ENCODE measurements at places on chromosomes 2 and 18.

DNA sequence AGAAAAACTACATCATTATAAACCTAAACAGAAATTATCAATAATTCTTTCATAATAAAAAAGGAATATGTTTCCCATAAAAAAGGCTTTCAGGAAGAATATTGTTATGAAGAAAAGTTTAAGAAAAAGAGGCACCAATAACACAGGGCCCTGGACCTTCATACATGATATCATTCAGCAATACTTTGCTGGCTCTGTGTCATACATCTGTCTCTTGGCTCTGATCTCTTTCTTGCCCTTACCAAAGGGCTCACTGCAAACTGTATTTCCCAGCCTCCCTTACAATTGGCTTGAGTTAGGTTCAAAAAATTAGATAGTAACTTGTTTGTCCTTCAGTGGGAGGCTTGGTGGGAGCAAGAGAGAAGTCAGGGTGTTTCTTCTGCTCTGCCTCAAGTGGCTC lies 499.0 kb downstream of the TGIF1 start:
- DNase-seq = no peak

GRCh38 chr2:48728295-48728694 lies 27.2 kb downstream of the LHCGR start:
- DNase-seq = no peak

GRCh38 chr2:156648522-156648921 lies 212.3 kb downstream of the GPD2 start:
- no peak for DNase-seq

GRCh38 chr18:77777163-77777562 lies 527.5 kb downstream of the GALR1 start:
- DNase-seq = no peak

GRCh38 chr2:175464311-175464670 lies 282.8 kb upstream of the ATP5MC3 start:
- no peak for DNase-seq

DNA sequence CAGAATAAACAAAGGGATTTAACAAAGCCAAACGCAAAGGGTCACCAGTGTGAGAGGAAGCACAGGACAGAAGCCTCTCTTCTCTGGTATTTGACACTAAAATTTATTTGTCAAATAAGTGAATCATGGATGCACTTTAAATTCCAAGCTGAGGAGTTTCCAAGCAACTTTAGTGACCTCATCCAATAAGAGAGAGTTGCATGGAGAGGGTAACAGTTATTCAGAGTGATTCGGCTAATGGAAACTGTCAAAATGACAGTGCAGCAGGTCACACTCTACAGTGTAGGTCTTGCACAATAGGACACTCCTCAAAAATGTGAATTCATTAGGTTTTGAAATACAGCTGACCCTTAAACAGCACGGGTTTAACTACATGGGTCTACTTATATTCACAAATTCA lies 103.9 kb upstream of the ACVR1C start:
- DNase-seq = no peak

- no peak for DNase-seq
Observed at GRCh38 chr2:73740767-73741166, 3.6 kb upstream of the TPRKB start.

DNA sequence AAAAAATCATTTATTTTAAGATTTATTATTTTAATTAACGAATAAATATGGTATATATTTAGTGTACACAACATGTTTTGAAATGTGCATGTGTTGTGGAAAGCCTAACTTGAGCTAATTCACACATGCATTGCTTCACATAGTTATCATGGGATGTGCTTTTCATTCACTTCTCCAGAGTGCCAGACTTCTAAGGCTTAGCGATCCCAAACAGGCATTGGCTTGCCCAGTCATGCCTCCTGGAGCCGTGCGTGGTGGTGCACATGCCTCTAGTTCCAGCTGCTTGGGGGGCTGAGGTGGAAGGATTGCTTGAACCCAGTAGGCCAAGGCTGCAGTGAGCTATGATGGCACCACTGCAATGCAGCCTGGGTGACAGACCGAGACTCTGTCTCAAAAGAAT lies 40.5 kb downstream of the ARHGEF4 start:
- no peak for DNase-seq

DNA sequence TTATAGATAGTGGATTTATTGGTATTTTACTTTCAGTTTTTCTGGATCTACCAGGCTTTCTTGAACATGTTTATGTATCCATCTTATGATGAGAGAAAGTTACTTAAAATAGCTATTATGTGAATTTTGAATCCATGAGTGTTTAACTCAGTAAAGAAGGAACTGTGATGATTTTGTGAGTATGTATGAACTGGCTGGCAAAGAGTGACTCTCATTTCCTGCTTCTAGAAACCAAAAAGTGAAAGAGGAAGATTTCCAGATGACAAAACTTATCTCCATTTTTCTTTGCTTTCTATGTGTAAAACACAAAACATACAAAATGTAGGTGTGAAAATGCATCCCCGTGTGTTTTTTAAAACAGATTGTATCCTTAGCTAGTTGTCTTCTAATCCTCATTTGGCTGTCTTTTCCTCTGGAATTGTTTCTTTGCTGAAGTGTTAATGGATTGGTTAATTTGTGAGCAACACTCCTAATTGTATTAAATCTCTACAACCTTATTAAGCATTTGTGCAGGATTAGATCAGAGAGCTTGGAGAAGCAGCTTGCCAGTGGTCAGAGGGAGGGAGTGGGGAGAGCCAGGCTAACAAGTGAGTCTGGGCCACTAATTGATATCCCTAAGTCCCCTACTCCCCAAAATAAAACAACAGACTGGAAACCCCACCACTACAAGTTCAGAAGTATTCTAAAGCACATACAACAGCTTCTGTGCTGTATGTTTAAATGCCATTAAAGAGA lies 23.9 kb downstream of the PTPRM start:
- no peak for DNase-seq

DNA sequence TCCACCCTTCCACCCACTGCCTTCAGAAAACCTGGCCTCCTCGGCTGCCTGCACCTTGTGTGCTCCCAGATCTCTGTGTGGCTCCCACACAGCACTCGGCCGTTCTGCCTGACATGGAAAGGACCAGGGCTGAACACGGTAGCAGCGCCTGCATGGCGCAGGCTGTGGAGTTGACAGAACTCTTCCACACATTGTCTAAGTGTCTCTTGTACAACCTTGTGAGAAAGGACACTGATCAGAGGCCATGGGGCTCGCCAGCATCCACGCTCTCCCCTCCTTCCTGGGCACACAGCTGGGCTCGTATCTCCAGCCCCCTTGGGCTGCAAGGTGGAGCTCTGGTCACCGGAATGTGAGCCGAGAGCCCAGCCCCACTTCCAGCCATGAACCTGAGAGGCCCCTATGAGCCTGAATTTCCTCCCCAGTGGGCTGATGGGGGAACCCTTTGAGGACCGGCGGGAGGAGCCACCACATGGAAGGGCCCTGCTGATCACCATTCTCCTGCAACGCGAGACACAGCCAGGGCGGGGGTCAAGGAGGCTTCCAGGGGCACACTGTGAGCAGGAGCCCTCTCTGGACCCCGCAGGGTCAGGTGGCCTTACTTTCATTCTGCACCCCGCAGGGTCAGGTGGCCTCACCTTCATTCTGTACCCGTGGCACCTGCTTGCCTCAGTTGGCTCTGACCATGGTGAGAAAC lies 314.2 kb upstream of the MYT1L start:
- DNase-seq = no peak

DNA sequence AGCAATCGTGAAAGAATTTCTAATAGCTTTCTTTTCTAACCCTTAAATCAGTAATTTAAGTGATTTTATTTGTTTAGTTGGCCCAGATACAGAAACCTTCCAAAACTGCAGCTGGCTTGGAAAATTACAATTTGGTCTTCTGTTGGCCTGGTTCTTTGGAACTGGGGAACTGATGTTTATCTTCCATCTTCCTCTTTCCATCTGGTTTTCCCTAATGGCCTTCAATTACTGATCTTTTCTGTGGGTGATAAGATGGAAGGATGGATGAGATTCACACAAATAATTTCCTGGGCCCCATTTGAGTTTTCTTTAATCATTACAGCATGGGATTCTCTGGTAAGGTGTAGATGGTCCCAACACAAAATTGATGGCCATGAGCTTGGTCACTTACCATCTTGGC lies 106.5 kb upstream of the CHRNA1 start:
- no peak for DNase-seq

- DNase-seq = no peak
Observed at GRCh38 chr2:60521626-60522025, 31.8 kb downstream of the BCL11A start.

DNA sequence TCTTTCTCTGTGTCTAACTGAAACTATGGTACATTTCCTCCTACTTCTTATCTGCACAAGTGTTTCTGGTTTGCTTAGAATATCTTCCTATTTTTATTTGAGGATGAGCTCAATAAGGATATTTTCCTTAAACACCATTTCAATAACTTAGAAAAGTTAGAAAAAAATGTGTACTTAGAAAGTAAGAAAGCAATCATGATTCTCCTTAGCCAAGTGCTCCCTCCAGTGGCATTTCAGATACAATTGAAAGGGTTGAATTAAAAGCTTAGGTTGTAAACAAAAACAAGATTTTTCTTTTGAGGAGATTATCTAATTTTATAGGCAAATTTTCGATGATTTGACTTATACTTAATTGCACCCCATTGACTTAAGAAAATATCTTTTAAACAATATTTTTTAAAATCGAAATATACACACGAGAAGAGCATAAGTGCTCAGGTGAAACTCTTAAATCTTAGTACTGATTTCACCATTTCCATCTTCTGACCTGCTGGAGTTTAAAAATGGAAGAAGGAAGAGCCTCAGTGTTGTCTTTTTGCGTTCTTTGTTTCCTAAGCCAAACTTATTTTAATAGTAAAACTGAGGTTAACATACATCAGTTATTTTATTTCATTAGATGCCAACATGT lies 26.9 kb downstream of the C18orf63 start:
- peak; percentile 36 for DNase-seq

- DNase-seq = no peak
Observed at GRCh38 chr18:70195852-70196434, 9.5 kb downstream of the RTTN start.

DNA sequence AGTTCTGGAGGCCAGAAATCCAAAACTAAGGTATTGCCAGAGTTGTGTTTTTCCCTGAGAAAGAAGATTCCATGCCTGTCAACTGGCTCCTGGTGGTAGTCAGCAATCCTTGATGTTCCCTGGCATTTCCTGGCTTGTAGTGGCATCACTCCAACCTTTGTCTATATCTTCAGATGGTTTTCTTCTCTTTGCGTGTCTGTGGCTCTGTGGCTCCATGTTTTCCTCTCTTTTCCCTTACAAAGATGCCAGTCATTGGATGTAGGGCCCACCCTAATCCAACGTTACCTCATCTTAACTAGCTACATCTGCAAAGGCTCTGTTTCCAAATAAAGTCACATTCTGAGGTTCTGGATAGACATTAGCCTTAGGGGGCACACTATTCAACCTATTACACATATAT lies 41.8 kb downstream of the SLC14A1 start:
- no peak for DNase-seq

DNA sequence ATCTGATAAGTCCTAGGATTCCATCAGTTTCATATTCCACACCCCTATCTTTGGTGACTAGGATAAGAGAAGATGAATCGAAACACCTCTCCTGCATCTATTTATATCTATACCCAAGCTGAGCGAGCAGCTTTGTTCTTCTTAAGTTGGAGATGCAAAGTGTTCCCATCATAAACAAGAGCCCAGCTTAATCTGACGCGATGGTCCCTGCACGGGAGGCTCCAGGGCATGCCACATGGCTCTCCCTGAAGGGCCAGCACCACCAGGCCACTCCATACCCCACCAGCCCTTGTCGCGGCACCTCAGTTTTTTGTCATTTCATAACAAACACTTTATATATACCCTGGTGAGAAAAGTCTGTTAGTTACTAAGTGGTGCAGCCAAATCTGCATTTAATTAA lies 255.3 kb downstream of the L3MBTL4 start:
- no peak for DNase-seq

GRCh38 chr2:147082850-147083522 lies 761.8 kb upstream of the ACVR2A start:
- peak; percentile 62 for DNase-seq

DNA sequence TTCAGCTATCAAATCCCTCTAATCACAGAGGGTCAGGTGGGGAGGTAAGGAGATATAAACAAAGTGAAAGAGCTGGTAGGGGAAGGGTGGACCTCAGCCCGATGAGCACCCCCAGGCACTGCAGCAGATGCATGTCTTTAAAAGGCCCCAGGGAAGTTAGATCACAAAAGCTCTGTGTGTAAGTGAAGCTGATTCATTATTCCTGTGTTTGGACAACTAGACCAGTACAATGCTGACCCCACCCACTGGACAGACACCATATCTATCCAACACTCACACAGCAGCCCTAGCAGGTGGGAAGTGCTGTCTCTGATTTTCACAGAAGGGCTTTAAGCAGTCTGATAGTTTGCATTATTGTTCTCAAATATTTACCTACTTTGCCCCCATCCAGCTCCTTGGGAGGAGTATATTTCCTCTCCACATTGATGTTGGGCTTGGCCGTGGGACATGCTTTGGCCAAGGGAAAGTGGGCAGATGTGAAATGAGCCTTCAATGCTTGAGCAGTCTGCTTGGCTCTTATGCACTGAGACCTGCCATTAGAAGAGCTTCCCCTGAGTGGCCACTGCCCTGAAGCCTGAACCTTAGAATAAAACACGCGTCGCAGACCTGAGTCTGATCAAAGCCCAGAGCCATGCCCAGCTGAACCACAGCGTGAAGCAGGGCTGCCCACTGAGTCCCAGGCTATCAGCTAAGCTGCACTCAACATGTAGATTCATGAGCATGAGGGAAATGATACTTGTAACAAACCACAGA lies 111.4 kb downstream of the COPS8 start:
- peak; percentile 24 for DNase-seq

DNA sequence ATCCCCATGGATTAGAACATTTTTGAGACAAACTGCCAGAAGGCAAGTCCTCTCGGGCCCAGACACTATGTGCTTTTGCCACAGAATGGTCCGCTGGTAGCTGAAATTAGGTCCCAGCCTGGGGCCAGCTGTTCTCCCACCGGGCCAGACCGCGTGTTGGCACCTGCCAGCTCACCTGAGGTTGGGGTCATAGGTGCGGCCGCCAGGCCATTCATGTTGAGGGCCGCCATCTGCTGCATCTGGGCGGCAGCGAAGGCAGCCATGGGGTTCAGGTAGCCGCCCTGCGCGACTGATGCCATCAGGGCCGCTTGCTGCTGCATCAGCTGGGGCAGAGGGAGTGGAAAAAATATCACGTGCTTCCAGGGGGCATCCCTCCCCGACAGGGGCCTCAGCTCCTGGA lies 292.8 kb downstream of the CELF4 start:
- DNase-seq = no peak

GRCh38 chr2:70987386-70987785 lies 7.3 kb downstream of the TEX261 start:
- DNase-seq = no peak

DNA sequence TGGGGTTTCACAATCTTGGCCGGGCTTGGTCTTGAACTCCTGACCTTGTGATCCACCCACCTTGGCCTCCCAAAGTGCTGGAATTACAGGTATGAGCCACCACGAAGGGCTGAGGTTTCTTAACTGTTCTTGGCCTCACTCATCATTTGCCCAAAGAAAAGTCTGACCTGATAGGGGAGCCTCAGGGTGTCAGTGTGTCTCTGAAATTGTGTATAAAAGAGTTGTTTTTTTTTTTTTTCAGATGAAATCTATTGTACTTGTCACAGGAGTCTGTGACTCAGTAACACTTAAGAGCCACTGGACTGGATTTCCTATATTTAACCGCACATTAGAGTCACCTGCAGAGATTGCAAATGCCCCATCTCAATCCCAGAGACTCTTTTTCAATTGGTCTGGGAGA lies 16.9 kb downstream of the PMAIP1 start:
- DNase-seq = no peak

Measured in right hindlimb (tissue), 1 donor.